ENCODE measurements at places on chromosomes 12 and 14.

DNA sequence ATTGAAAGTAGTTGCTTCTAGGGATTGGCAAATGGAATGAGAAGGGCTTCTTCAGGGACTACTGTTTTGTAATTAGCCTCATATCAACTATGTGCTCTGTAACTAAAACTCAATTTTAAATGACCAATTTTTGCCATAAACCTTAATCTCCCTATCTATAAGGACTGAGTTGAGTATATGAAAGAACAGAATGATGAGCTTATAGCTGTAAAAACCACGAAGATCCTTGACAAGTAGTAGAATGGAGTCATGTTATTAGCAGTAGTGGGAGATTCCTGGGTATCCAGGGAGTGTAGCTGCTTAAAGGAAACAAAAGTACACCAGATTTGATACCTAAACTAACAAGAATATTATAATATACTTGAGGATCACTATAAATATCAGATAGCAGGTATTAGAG is 28.0 kb downstream of the LGALS3 start:
- no peak for DNase-seq

DNA sequence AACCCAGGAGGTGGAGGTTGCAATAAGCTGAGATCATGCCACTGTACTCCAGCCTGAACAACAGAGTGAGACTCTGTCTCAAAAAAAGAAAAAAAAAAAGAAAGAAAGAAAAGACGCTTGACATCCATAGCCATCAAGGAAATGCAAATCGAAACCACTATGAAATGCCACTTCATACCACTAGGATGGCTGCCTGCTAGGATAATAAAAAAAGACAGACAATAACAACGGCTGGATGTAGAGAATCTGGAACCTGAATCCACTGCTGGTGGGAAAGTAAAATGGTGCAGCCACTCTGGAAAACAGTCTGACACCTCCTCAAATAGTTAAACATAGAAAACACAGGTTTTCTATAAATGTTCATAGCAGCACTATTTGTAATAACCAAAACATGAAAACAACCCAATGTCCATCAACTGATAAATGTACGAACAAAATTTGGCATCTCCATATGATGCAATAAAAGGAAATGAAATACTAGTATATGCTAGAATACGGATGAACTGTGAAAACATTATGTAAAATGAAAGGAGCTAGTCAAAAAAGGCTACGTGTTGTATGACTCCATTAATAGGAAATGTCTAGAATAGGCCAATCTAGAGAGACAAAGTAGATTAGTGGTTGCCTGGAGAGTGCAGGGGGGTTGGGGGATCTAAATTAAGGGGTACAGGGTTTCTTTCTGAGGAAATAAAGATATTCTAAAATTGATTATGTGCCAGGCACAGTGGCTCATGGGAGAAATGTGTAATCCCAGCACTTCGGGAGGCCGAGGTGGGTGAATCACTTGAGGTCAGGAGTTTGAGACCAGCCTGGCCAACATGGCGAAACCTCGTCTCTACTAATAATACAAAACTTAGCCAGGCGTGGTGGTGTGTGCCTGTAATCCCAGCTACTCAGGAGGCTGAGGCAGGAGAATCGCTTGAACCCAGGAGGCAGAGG is 9.7 kb downstream of the WSB2 start:
- DNase-seq: no peak

GRCh38 chr12:89328151-89329030 is 23.9 kb downstream of the DUSP6 start:
- DNase-seq: no peak

DNA sequence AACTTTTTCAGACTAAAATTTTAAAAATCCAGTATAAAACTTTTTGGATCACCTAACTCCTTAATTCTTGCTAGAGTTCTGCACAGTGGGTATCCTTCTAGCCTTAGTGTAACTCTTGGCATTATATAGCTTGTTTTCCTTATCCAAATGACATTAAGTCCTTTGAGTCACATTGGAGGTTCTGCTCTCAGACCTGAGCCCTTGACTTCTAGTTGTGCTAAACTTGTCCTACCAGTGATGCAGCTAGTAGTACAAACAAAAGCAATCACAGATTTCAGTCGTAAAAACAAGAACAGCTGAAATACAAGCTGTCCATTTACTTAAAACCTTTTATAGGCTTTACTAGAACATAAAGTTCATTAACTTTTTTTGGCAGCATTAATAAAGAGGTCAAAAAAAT is 10.5 kb downstream of the ZBTB1 start:
- DNase-seq: no peak

DNA sequence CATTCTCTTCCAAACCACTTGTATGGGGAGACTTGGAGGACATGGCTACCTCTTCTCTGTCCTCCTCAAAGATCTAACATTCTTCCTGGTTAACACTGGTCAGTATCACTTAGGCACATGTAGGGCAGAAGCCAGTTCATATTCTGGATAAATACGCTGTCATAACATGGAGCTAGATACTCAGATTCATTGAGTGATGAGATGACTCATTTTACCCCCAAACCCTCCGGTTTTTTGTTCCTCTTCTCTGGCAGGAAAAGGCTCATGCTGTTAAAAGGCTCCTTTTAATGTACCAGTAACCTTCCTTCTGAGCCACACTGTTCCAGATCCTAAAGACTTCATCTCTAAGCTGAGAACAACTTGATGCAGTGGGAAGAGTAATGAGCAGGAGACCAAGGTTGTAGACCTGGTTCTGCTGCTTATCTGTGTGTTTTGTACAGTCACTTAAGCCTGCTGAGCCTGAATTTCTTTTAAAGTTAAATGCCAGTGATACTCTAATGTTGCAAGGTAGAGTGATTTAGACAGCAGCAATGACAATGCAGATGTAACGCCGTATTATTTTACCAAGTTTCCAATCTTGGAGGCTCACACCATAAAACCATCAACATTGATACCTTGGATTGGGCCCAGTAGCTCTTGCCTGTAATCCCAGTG is 57.3 kb upstream of the ELK3 start:
- DNase-seq: no peak

DNA sequence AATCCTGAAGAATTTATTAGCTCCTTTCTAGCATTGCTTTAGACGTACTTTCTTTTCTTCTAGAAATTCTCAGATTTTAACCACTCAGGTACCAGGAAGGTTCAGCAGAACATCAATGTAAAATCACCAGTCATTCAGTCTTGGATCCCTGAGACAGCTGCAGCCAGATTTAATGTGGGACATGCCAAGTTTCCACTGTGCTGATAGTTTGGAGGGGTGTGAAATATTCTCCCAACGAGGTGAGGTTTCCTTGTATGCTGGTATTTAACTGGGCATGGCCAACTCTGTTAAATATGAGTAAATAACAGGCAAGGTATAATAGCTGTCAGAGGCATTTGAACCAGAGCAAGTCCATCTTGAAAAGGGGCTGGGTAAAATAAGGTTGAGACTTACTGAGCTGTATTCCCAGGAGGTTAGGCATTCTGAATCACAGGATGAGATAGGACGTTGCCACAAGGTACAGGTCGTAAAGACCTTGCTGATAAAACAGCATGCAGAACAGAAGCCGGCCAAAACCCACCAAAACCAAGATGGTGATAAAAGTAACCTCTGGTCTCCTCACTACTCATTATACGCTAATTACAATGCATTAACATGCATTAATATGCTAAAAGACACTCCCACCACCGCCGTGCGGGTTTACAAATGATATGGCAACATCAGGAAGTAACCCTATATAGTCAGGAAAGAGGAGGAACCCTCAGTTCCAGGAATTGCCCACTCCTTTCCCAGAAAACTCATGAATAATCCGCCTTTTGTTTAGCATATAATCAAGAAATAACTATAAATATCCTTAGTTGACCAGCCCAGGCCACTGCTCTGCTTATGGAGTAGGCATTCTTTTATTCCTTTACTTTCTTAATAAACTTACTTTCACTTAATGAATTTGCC is 75.2 kb upstream of the RASSF8 start:
- no peak for DNase-seq

- DNase-seq: no peak
These were observed 139.4 kb downstream of the SLC16A7 start for GRCh38 chr12:59735231-59735630.

DNA sequence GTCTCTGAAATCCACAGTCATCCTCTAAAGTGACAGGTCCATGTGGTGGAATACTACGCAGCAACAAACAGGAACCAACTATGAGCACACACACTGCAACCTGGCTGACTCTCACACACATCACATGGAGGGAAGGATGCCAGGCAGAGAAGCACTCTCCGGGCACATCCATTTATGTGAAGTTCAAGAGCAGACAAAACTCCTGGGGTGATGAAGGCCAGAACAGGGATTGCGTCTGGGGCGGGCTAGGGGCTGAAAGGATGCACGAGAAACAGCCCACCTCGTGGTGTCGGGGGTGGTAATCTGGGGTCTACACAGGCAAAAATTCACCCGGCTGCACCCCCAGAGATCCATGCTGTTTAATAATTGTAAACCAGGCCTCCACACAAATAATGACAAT is 100.2 kb downstream of the DICER1 start:
- no peak for DNase-seq

Data from stimulated activated naive CD8-positive, alpha-beta T cell treated with anti-CD3 and anti-CD28 coated beads, Interleukin-15, Interleukin-2, amounts not matched to agents 100 U/mL and 50 U/mL, for 24 hours (primary cell).